ENCODE measurements at places on chromosomes 13 and 19. TPM values are rescaled to one million over a fixed set of nuclear protein-coding genes. Genes with fewer than 3 reads are reported as not detected.

- DNase-seq = peak; percentile 10
Measured at GRCh38 chr19:34482380-34483250, 1.1 kb downstream of the WTIP start.

The PLVAP gene
- total RNA-seq = 16.5 TPM

DNA sequence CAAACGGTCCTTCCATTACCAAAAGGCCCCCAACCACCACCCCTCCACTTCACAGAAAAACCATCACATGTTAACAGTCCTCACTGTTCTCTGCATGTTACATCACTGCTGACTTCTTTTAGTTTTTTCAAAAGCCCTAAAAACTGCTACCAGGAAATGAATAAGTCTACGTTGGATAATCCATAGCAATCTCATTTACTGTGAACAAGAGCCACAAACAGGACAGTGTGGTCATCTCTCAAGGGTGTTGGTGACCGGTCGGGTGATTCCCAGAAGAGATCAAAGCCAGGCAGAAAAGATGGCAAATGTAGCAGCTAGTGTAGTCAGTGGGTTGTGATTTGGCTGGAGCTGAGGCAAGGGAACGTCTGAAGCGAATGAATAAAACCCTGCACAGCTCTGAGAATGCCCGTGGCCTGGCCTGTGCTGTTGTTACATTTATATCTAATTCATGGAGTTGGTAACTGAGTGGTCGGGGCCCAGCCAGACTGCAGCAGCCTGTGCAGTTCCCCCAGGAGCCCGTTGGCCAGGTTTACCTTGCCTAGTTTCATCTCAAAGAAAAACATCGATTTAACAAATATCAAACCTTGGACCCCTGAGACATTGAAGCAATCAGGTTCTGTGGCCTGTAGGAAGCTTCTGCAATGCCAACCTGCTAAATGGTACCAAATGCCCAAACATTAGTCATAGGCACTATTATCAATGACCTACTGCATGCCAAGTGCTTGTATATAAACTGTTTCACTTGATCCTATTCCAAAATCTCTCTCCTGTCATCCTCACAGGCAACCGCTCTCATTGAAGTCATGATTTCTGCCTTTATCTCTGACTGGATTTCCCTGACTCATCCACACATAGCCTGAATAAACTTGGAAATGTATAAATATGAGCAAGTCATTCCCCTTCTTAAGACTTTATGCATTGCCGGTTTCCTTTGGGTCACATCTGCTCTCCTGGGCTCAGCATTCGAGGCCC is 153.8 kb upstream of the SERP2 start:
- no peak for DNase-seq

- no peak for DNase-seq
Measured at GRCh38 chr13:86960876-86961275, 710.3 kb upstream of the SLITRK5 start.

The IGFL4 gene
- total RNA-seq = not detected

DNA sequence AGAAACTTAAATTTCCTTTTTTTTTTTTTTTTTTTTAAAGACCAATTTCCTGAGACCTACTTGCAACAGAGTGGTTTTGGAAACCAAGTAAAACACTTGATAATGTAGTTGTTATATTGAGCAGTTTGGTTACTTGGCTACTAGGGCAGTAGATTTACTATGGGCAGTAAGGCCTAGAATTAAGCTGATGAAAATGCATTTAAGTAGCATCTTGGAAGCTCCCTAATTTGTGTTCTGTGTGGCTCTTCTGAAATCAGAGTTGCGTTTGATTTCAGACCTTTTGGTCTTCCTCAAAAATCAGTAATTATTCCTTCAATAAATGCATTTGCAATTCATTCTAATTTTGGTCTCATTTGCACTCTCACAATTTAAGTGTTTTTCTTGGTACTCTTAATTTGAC is 810 bp downstream of the GPR180 start:
- DNase-seq = no peak

The ZNF737 gene
- 3.1 TPM for total RNA-seq

The ODAD3 gene
- total RNA-seq = not detected

GRCh38 chr19:17681505-17682125 is 6.5 kb downstream of the UNC13A start:
- no peak for DNase-seq

DNA sequence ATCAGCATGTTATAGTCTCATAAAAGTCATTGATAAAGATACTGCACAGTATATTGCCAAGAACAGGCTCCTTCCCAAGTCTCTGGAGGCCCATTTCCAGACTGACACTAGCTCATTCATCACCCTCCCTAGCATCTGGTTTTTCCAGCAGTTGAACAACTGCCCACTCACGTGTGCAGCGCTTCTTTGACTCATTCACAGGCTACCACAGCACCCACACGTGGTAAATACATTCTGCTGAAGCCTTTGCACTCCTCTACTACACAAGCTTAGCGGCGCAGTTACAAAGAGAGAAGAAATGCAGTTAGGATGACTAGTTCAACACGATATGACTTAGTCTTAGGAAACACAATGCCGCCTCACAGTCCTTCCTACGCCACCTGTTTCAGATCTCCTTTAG is 87.7 kb downstream of the DOCK9 start:
- DNase-seq = peak; percentile 52

DNA sequence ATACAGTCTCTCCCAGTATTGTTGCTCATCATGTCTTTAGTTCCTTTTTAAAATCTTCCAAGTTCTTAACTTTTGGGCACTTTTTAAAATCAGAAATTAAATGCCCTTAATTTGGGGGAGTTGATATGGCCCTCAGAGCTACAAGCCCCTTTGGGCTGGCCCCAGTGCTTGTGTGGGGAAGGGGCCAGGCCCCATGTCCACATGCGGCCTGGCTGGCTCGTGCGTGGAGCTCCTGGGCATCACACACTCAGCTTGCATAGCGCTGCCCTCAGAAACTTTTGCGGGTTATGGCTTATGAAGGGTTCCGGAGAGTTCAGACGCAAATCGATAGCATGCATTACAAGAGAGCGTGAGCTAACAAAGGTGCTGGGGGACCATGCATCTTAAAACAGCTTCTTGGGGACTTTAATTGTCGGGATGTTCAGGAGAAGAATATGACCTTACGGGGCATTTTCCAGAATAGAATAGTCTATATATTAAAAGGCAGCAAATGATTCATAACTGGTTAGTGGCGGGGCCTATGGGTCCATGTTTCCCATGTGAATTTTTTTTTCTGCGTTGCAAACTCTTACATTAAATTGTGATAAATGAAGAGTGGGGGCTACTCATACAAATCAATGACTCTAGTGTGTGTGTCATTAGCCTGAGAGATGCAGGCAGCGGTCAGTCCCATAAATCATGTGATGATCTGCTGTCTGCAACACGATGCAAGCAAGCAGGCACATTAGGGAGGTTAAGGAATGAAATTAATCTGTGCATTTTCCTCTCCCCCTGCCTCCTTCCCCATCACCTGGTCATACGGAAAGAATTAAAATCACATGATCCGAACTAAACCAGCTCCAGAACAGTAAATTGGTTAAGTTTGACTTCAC is 185.8 kb upstream of the TSHZ3 start:
- no peak for DNase-seq

DNA sequence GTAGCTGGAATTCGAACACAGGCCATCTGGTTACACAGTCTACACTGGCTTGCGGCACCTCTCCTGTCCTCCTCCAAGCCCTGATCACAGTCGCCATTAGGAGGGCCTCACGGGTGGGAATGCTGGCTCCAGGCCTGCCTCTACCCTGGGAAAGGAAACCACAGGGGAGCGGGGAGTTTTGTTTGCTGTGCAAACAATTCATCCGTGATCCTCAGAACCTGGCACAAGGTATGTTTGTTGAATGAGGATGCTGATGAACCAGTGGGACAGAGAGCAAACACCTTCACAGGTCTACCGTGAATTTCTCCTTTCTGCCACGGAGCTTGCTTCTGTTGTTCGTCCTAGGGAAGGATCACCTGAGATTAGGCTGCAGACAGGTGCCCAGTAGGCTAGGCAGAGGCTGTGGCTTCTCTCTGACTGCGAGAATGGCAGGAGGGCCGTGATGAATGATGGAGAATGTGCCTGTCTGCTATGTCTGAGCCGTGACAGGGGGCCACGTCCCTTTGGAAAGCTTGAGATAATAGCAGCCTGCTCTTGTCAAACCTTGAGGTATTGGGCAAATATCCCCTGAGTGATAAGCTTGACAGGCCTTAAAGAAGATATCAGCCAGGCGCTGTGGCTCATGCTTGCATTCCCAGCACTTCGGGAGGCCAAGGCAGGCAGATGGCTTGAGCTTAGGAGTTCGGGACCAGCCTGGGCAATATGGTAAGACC is 36.7 kb downstream of the PIN1 start:
- no peak for DNase-seq

GRCh38 chr19:29098863-29099481 is 114.0 kb downstream of the UQCRFS1 start:
- peak; percentile 77 for DNase-seq

GRCh38 chr13:76816394-76816793 is 69.8 kb downstream of the KCTD12 start:
- DNase-seq = no peak

DNA sequence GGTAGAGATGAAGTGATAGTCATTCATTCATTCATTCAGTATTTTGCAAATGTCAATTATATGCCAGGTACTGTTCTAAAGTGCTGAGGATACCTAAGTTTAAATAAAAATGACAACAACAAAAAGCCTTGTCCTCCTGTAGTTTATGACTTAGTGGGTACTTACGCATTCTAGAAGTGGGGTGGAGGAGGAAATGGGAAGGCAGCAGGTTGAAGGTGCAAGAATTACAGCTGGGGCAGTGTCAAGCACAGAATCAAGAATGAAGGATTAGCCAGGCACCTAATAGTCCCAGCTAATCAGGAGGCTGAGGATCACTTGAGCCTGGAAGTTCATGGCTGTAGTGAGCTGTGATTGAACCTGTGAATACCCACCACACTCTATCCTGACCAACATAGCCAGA is 90.7 kb upstream of the STARD13 start:
- no peak for DNase-seq

- DNase-seq = peak; percentile 44
Measured at GRCh38 chr13:40342461-40342860, 324.0 kb downstream of the FOXO1 start.

GRCh38 chr13:51916962-51917361 is 55.2 kb downstream of the CCDC70 start:
- DNase-seq = no peak

- no peak for DNase-seq
Measured at GRCh38 chr19:30004403-30004802, 62.4 kb downstream of the URI1 start.

DNA sequence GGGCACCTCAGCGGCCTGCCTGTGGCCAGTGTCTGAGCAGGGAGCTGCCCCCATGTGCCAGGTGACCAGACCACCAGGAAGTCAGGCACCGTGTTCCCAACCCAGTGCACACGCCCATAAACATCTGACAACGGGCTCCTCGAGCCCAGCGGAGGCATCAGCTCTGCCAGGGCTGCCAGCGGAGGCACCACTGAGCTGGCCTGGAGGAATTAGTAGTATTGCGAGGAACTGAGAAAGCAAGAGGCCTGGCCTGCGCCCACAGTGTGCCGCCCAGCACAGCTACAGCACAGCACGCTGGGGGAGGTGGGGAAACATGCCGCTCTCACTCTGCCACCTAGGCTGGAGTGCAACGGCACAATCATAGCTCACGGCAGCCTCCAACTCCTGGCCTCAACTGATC is 44.6 kb downstream of the ANKRD27 start:
- no peak for DNase-seq

GRCh38 chr13:102402290-102402689 is 442 bp upstream of the FGF14 start:
- DNase-seq = no peak

DNA sequence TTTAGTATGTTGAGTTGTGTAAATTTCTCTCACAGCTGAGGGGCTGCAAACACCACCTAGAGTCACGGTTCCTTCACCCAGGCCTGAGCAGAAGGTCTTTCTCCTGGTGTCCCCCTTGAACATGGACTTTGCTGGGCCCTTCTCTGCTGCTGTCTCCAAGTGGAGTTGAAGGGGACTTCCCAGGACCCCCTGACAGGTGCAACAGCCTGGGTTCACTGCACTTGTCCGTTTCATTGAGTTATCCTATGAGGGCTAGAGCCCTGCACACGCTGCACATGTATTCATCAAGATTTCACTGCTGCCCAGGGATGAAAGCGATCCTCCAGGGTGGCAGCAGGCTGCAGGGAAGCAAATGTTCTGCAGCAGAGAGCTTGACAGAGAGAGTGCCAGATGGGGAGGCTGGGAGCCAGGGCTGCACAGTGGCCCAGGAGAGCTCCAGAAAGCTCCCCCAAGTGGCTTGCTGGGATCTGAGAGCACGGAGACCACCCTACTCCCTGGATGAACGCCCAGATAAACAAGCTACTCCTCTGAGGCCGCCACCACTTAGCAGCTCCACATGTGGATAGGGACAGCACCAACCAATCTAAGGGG is 10.3 kb downstream of the TMEM272 start:
- DNase-seq = no peak

DNA sequence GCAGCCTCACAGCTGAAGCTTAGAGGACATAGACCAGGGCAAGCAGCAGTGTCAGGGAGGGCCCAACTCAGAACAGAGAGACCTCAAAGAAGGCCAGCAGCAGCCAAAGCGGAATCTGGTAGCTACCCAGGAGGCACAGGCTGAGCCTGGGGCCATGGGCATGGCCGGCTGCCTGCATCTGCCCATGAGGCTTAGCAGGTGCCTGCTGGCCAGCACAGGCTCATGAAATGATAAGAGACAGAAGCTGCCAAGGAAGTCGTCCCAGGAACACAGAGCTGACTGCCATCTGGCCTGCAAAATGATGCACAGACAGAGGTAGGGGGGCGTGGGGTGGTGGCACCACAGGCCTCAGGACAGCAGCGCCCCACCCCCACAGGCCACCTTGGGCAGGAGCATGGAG is 29.2 kb downstream of the TUBA3C start:
- DNase-seq = no peak

GRCh38 chr13:29511980-29512379 is 83.5 kb downstream of the SLC7A1 start:
- DNase-seq = no peak

- no peak for DNase-seq
Measured at GRCh38 chr13:99399623-99399974, 92.4 kb upstream of the GPR183 start.

GRCh38 chr19:36915992-36916830 is at the start of the genes ZNF568 and ZNF829:
Gene ZNF568 (plus strand): TSS chr19:36916332. CDS start chr19:36922771, 6,439 bp downstream.
Gene ZNF829 (minus strand): TSS chr19:36916291. CDS start chr19:36915167, 1,124 bp downstream.
- peak; percentile 76 for DNase-seq

DNA sequence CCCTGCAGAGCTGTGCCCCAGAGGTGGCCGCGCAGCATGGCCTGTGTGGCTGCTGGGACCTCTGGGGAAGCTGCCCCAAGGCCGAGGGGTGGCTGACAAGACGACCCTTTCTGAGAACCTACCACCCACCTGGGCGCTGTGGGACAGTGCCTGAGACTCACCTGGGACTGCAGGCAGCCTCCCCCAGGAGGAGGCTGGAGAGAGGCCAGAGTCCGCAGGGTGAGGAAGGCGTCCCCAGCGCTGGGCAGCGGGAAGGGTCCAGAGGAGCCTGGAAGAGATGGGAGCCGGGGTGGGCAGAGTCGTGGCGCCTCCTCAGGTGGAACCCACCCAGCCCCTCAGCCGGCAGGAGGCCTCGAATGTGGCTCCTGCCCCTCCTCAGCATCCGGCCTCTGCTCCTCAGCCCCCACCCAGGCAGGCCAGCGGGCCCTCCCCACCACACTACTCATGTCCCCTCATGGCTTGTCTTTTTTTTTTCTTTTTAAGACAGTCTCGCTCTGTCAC is 25.3 kb downstream of the CILP2 start:
- DNase-seq = no peak

The CACNA1A gene
- 0.33 TPM for total RNA-seq
